Astrocyte of the hippocampus (primary cell): ENCODE measurements at places on chromosomes 5 and 9.

GRCh38 chr5:155380480-155380879, 366.9 kb downstream of the KIF4B start:
- DNase-seq, result no peak

DNA sequence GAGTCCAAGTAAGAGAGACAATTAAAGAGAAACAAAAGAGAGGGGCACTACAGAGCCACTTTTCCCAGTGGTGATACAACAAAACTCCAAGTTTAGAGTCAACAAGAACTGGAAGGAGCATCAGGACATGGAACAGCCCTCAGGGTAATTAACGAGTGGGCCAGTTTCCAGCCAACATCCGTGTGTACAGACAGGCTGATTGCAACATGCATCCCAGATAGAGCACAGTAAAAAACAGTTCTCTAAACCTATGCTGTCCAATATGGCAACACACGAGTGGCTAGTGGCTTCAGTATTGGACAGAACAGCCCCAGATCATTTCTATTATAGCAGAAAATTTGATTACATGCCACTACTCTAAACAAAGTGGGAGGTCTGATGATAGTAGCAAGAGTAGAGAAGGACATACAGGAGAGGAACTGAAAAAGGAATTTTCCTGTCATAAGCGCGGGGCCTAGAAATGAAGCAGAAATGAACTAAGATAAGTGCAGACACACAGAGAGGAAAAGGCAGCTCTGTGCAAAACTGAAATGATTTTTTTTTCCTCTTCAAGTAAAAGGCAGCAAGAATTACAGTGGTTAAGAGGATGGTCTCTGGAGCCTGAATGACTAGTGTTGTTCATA, 175.6 kb upstream of the CCNG1 start:
- DNase-seq, result no peak

DNA sequence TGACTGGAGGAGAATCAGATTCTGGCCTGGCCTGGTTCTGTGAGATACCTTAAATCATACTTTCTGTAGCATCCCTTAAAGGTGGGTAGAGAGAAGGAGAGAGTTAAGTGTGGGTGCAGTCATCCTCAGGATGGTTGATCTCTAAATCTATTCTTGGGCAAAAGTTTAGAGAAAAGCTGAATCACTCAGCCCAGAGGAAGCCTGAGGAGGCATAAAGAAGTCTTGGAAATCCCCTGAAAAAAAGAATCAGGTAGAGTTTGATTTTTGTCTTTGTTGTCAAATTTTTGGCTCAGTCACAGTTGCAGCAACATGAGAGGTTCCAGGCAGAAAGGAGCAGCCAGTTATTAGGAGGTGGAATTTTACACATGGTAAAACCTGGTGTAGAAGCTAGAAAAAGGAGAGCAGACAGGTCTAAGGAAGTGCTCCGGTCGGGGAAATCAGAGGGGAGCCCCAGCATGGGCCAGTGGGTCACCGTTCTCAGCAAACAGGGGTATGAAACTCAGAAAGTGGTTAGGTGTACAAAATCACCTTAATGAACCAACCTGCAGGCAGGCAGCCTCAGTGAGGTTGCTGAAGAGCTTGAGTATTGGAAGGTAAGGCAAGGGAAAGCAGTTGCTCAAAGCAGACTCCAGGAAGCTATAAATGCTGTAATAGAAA, 116.2 kb upstream of the CNTLN start:
- DNase-seq, result no peak

- peak; percentile 91 for DNase-seq
These were observed 56.0 kb downstream of the NIPAL4 start for GRCh38 chr5:157516006-157516405.

- peak; percentile 69 for DNase-seq
These were observed 427.7 kb downstream of the CDK5RAP2 start for GRCh38 chr9:120152295-120152694.
